Body of pancreas (tissue), 4 donors: ENCODE measurements at places on chromosomes 5 and 9.
A peak's percentile ranks its signal among the peaks of the same experiment; 100 is the strongest.

- no peak for DNase-seq
Measured at GRCh38 chr5:96072138-96072790, 110.6 kb upstream of the ELL2 start.

DNA sequence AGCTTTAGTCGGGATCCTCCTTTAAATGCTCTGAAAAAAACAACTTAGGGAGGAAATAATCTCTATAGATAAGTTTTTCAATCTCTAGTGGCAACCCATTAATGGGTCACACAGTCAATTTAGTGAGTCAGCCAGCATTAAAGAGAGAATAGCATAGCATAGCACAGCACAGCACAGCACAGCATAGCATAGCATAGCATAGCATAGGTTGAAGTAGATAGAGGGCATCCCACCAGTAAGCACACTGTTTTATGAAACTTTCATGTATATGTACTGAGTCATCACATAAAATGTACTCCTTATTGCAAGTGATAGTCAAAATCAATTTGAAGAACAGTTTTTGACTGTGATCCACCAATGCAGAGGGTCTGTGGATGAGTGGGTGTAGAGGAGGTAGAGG is 522.9 kb downstream of the CCDC171 start:
- DNase-seq, result no peak

GRCh38 chr5:435961-436640 is 6.9 kb upstream of the EXOC3 start:
- DNase-seq, result no peak

DNA sequence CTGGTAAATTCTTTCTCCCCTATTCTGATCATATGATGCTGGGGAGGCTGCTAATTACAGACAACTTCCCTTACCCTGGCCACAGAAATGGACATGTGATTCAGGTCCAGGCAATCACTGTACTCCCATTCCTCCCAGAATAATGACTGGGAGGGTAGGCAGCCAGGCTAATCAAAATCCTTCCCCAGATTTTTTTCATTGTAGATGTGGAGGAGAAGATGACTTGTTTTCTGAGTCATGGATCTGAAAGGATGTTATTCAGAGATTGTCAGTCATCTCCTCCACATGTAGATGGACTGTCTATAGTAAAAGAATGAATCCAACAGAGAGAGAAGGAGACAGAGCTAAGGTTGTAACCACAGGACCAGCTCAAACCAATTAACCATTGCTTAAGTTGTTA is 123.9 kb upstream of the PUM3 start:
- no peak for DNase-seq

GRCh38 chr9:110933350-110934001 is 104.8 kb downstream of the LPAR1 start:
- no peak for DNase-seq

DNA sequence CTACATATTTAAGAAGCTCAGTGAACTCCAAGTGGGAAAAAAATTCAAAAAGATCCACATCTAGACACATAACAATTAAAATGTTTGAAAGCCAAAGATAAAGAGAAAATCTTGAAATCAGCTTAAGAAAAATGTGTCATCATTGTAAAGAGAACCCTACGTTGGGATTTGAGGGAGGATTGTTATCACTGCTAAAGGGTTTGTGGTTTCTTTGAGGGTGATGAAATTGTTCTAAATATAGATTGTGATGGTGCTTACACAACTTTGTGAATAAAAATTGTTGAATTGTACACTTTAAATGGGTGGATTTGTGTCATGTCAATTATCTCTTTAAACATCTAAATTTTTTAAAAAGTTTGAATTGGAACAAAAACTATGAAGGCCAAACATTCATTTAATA is 92.2 kb upstream of the ADAMTS19 start:
- DNase-seq, result no peak

DNA sequence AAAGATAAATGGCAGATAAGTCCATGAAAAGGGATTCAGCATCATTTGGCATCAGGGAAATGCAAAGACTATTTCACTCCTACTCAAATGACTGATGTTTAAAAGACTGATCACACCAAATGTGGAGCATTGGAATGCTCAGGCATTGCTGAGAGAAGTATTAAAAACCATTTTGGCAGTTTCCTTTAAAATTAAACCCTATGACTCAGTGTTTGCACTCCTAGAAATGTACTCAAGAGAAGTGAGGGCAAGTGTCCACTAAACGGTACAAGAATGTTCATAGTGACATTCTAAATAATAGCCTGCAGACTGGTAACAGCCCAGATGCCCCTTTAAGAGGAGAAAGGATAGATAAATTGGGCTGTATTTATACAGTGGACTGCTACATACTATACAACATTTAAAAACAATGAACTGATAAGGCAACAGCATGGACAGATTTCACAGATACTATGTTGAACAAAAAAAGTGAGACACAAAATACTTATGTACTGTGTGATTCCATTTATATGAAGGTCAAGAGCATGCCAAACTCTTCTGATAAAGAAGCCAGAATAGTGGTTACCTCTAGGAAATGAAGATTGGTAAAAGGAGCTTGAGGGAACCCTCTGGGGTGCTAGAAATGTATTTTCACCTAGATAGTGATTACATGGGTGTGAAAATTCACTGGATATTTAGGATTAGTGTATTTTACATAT is 24.6 kb downstream of the APC start:
- no peak for DNase-seq

- no peak for DNase-seq
Measured at GRCh38 chr5:158205992-158206391, 347.0 kb upstream of the CLINT1 start.

- DNase-seq, result no peak
Measured at GRCh38 chr9:12696931-12697622, 3.9 kb downstream of the TYRP1 start.

DNA sequence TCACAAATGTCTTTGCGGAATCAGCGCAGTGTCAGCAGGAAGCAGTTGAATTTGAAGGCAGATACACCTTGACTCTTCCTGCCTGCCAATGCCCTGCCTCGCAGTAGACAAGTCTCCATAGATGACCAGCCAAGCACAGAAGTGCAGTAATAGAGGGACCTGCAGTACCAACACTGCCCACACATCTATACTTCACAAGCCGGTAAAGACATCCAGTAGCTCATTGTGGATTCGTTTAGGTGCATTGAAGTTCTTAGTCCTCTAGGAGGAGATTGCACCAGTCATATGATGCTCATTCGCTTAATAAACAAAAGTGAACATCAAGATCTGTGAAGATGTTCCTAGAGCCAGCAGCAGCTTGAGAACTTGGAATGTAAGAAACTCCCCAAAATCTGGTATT is 7.1 kb upstream of the IFNA2 start:
- DNase-seq, result no peak

- no peak for DNase-seq
Measured at GRCh38 chr9:110620726-110621125, 41.2 kb upstream of the SVEP1 start.

DNA sequence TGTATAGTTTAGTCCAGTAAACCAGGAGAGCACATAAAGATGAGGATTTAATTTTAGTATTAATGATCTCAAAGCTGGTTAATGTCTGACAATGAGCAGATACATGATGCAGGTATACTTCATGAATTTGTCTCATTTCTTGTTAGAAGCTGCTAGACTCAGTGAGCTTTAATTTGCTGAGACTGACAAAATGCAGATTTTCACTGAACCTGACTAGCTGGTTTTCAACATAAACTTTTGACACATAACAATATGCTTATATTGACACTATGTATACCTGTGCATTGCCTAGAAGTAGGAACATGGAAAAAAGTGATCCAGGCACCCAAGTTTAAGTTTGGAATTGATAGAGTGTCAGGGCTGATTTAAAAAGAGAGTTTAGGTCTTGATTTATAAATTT is 10.8 kb downstream of the UBLCP1 start:
- no peak for DNase-seq

DNA sequence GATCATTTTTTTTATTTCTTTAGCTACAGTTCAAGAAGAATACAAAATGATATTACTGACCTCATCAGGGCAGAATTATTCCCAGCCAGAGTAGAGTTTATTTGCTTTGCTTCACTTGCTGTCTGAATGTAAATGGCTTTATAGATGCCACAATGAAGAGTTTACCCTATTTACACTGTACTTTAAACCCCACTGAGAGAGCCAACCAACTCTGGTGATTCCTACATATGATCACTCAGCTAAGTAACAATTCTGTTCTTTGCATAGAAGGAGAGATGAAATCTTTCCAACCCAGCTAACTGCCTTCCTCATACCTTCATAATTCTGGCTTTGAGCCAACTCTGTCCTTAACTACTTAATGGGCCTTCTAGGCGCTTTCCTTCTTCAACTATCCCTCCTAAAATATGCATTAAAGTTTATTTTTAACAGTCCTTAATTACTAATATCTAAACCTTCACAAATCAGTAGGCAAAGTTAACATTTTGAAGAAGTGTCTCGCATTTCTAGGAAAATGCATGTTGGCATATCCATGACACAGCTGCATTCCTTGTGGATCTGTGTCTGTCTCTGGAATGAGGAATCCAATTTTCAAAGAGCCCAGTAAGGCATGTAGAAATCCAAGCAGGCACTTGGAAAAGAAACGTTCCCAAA is 284.8 kb upstream of the GRAMD2B start:
- no peak for DNase-seq

DNA sequence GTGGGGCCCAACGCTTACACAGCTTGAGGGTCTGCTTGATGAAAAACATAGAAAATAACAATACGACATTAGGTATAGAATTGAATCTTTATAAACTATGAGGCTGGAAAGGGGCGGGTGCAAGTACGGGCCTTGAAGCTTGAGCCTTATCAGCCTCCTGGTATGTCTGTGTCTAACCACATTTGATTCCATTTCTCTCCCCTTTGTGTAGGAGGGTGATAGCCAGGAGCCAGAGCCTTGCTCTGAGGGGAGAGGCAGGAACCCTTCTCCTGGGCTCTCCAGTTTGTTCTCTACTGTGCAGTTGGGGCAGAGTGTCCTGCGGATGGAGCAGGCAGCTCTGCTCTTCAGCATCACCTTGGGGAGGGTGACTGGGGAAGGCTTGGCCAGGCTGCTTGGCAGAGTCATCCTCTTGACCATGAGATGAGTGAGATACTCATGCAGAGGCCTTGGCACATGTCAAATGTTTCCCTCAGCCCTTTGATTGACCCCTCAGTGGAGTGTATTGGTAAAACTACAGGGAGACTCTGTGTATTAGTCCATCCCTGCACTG is 153.5 kb downstream of the SEMA6A start:
- no peak for DNase-seq

GRCh38 chr5:102865510-102866236 is 110.6 kb downstream of the PAM start:
- peak; percentile 59 for DNase-seq

DNA sequence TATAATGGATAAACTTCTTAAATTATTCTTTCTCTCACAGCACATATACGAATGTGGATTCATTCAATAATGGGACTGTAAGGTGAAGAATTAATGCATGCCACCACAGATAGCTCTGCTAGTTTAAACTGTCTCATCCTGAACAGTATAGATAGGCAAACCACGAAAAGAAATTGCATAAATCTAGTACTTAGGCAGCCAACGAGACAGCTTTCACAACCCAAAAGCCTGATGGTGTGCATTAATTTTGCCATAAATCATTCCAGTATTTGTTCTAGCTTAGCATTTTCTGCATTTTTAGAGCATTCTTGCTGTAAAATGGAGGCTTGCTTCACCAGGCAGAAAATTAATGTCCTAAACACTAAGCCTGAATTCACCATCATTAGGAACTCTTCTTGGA is 834.2 kb upstream of the DMAC1 start:
- DNase-seq, result no peak

DNA sequence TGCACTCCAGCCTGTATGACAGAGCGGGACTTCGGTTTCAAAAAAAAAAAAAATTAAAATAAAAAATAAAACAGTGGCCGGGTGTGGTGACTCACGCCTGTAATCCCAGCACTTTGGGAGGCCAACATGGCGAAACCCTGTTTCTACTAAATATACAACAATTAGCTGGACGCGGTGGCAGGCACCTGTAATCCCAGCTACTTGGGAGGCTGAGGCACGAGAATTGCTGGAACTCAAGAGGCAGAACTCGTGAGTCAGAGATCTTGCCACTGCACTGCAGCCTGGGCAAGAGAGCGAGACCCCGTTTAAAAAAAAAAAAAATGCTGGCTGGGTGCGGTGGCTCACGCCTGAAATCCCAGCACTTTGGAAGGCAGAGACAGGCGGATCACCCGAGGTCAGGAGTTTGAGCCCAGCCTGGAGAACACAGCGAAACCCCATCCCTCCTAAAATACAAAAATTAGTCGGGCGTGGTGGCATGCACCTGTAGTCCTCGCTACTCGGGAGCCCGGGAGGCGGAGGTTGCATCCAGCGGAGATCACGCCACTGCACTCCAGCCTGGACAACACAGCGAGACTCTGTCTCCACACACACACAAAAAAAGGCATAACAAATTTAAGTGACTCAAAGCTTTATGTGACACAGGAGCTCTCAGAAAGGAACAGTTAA is 1.5 kb upstream of the NPM1 start:
- no peak for DNase-seq

GRCh38 chr5:34519489-34520220 is 136.5 kb upstream of the RAI14 start:
- DNase-seq, result no peak

GRCh38 chr5:95928724-95929253 is 32.9 kb downstream of the ELL2 start:
- DNase-seq, result no peak

DNA sequence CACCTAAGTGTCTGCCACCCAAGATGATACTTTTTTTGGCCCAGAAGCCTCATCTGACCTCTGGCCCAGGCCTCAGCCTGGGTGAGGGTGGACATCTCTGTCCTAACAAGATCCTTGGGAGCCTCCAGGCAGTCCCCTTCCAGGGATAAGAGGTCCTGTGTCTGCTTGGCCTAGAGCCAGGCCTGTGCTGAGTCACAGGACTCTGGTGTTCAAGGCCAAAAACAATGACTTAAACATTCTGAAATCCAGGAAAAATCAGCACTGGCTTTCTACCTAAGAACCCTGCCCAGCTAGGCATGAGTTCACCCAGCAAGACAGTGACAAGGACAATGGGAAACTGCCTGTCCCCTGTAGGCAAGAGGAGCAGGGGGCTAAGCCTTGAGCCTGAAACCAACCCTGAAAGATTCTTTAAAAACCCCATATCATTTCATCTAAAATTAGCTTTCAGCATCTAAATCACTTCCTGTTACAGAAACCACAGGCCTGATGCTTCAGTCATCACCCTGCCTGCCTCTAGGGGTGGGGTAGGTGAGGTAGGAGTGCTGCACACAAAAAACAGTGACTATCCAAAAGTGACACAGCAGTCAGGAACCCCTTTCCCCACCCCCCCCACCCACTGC is 29.9 kb downstream of the CSF2 start:
- peak; percentile 84 for DNase-seq

- no peak for DNase-seq
Measured at GRCh38 chr9:112535301-112535700, 48.7 kb downstream of the KIAA1958 start.
